Stomach (tissue), 19 donors: ENCODE measurements at places on chromosomes 11 and 22. TPM values are rescaled to one million over a fixed set of nuclear protein-coding genes. Genes with fewer than 3 reads are reported as not detected.

Gene ENTHD1
- not detected for total RNA-seq

Gene CRYBB1
- total RNA-seq = not detected

Gene OR56A1
- total RNA-seq = not detected

Gene ACR
- not detected for total RNA-seq

Gene RBMXL2
- not detected for total RNA-seq

Gene OSBP
- total RNA-seq = 33.3 TPM

Gene PANX3
- not detected for total RNA-seq

Gene CASP5
- total RNA-seq = not detected

Gene ARVCF
- 11.9 TPM for total RNA-seq

Gene TREH
- not detected for total RNA-seq

Gene SHISAL1
- 0.45 TPM for total RNA-seq

Gene KDM4E
- total RNA-seq = not detected

Gene TMEM123
- total RNA-seq = 75.3 TPM
